Fibroblast of mammary gland (primary cell): ENCODE measurements at places on chromosomes 13 and 19.

GRCh38 chr13:39956036-39956435, 300.6 kb downstream of the COG6 start:
- DNase-seq, result no peak

- DNase-seq, result no peak
Observed at GRCh38 chr19:55855160-55855559, 18.8 kb downstream of the NLRP4 start.

GRCh38 chr19:33621811-33622504, at the start of gene CHST8:
TSS of gene CHST8 (plus strand) at chr19:33621953. CDS start at chr19:33689262, 67,309 bp downstream.
- peak; percentile 6 for DNase-seq

DNA sequence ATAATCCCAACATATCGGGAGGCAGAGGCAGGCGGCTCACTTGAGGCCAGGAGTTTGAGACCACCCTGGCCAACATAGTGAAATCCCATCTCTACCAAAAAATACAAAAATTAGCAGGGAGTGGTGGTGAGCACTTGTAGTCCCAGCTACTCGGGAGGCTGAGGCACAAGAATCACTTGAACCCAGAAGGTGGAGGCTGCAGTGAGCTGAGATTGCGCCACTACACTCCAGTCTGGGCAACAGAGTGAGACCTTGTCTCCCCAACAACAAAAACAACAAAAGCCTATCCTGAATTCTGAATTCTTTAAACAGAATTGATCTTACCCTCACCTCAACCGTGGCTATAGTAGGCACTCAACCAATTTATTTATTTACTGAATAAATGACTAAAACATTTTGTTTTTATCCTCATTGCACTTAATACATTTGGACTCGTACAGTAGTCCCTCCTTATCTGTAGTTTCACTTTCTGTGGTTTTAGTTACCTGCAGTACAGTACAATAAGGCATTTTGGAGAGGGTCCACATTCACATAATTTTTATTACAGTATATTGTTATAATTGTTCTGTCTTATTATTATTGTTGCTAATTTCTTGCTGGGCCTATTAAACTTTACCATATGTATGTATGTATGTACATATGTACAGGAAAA, 98.8 kb downstream of the TBC1D4 start:
- DNase-seq, result no peak
